Type B pancreatic cell (in vitro differentiated cells): ENCODE measurements at places on chromosomes 1 and 21.

- DNase-seq: no peak
These were observed 64.4 kb downstream of the MAB21L3 start for GRCh38 chr1:116175611-116176010.

DNA sequence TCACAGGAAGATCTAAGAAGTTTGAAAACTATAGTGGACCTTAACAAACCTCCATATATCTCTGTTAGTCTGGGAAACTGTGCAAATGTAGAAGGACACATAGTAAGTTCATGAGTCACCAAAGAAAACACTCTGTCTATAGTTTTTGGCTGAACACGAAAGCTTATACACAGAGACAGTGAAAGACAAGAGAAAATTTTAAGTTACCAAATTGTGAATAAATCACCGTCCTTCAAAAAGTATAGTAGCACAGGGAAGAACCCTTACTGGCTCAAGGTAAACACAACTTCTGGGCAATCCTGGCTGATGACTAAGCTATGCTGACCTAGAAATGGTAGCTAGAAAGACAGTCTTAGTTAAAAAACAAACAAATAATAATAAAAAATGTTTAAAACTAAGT, 1057.9 kb downstream of the AMY1C start:
- DNase-seq: no peak

- peak; percentile 42 for DNase-seq
These were observed 1.6 kb upstream of the MX2 start for GRCh38 chr21:41360072-41360821.

- DNase-seq: no peak
These were observed 138.1 kb upstream of the HMCN1 start for GRCh38 chr1:185595835-185596667.
